Esophagus muscularis mucosa (tissue), 4 donors: ENCODE measurements at places on chromosomes 16 and 17. TPM values are rescaled to one million over a fixed set of nuclear protein-coding genes. Genes with fewer than 3 reads are reported as not detected.

The APRT gene
- 87.8 TPM for total RNA-seq

- DNase-seq = no peak
Observed at GRCh38 chr16:52874042-52874441, 178.7 kb downstream of the CHD9NB start.

DNA sequence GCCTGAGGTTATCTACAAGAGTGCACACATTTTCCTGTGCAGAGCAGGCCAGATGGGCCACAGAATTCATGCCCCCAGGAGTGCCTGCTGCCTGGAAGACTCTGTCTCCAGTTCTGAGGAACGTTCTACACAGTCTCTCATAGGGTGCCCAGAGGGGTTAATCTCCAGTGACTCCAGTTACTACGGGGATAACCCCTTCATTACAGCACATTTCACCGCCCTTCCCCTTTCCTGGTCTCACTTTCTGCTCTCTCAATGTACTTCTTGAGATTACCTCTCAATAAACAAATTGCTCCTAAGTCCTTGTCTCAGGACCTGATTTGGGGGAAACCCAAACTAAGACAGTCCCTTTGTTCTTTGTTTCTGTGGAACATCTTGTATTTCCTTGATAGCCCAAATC lies 5.7 kb downstream of the CD300H start:
- DNase-seq = no peak

DNA sequence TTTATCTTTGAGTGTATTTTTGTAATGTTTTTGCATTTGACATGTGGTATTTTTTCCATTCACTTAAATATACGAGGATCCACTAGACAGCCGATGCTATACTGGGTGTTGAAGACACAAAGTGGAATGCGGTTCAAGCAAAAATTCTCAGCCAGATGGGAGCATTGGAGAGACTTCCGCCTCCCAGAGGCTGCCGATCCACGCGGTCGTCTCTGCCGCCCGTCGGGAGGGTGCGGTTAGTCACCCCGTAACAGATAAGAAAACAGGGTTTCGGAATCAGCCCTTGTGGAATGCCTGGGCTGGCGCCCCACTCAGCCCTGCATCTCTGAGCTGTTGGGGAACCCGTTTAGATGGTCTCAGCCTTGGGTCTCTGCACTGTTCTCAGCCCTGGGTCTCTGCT lies 7.3 kb downstream of the GSE1 start:
- DNase-seq = no peak

DNA sequence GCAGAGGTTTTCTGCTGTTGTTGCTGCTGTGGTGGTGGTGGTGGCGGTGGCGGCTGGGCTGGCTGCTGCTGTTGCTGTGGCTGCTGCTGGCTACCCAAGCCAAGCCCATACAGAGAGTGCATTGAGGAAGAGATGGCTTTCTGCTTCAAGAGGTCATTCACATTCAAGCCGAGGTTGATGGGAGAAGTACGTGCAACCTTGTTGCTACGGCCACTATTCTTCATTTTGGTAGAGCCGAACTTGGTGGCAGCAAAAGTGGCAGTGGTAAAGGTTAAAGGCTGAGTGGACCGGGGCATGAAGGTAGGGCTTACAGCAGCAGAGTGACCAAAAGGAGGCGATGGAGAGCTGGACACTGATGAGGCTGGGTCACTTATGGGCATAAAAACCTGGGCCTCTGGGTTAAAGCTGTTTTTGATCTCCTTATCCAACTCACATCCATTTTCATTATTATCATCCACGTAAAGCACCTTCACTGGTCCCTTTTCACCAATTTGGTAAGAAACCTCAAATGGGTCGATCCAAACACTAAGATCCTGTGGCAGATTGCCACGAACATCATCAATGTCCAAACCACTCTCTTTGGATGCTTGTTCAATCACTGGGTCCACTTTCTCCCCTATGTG lies 2.8 kb downstream of the TOB1 start:
- peak; percentile 90 for DNase-seq

DNA sequence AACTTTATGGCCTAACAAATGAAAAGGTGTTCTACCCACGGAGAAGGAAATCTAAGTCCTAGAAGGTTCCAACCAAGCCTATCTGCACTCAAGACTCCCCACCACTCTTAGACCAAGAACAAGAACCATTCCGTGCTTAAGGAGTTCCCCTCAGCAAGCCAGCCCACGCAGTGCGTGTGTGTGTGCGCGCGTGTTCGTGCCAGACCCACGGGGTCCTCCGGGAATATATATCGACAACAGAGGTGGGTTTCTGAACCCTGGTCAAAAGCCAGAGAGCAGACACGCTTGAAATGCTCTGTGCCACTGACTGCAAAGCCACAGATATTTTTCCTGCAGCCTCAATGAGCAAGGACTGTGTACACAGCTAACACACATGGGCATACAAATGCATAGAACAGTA lies 70.7 kb downstream of the SLC39A11 start:
- DNase-seq = no peak

DNA sequence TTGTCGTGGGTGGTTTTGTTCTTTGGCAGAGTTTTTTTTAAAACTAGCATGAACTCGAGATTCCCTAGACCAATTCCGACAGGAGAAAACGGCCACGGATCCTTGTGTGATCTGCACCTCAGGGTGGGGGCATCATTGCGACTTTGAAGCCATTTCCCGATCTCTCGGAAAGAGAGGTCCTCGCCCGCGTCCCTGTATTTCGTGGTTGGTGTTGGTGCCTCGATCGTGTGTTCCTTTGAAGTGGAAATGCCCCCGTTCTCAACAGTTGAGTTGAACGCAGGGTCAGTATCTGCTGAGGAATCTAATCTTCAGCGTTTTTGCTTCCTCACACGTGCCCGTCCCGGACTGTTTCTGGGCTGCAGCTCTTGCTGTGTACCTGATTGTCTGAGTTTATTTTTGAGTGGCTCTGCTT lies 1.1 kb downstream of the CRAMP1 start:
- no peak for DNase-seq

DNA sequence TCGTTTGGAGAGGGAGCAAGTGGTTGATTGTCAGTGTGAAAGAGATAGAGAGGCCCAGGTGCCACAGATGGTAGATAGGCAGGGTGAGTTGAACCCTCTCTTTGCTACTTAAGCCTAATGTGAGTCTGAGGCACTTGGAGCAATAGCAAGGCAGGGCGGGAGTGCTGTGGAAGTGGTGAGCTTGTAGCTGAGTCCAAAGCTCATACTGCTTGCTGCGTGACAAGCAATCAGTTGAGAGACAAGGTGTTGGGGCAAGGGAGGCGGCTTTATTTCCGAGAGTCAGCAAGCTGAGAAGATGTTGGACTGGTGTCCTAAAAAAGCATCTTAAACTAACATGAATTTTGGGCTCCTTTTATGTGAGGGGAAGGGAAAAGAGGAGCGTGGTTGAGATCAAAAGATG lies 112.9 kb upstream of the ZKSCAN2 start:
- DNase-seq = no peak

- no peak for DNase-seq
Observed at GRCh38 chr17:56222255-56222654, 69.0 kb downstream of the ANKFN1 start.

The RNF227 gene
- 5.1 TPM for total RNA-seq

- DNase-seq = no peak
Observed at GRCh38 chr17:12098568-12098967, 77.9 kb downstream of the MAP2K4 start.

DNA sequence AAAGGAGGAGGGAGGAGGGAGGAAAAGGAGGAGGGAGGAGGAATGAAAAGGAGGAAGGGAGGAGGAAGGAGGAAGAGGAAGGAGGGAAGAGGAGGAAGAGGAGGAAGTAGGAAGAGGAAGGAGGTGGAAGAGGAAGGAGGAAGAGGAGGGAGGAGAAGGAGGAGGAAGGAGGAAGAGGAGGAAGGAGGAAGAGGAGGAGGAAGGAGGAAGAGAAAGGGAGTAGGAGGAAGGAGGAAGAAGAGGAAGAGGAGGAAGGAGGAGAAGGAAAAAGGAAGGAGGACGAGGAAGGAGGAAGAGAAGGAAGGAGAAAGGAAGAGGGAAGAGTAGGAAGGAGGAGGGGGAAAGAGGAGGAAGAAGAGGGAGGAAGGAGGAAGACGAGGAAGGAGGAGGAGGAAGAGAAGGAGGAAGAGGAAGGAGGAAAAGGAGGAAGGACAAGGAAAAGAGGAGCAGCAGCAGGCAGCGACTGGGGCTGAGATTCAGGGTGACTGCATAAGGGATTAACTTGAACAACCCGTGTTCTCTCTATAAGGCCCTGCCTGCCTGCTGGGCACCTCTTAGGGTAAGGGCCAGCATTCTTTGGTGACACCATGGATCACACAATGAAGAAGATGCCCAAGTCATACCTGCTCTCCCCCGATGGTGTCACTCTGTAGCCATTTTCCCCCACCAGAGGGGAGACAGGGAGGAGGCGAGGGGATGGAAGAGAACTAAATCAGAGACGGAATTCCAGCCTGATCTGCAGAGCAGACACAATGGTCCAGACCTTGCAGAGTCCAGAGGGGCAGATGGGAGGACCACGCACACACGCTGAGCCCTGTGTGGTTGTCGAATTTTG lies 1.4 kb upstream of the IL34 start:
- DNase-seq = no peak

The DNAI2 gene
- not detected for total RNA-seq

DNA sequence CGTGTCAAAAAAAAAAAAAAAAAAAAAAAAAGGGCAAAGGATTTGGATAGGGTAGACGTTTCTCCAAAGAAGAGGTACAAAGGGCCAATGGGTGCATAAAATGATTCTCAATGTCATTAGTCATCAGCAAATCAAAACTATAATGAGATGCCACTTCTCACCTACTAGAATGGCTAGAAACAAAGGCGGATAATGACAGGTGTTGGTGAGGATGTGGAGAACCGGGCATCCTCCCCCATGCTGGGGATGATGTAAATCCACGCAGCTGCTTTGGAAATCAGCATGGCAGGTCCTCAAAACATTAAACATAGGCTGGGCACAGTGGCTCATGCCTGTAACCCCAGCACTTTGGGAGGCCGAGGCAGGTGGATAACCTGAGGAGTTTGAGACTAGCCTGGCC lies 9.4 kb downstream of the ITGAX start:
- DNase-seq = no peak
